ENCODE measurements at places on chromosomes 5 and 9.

DNA sequence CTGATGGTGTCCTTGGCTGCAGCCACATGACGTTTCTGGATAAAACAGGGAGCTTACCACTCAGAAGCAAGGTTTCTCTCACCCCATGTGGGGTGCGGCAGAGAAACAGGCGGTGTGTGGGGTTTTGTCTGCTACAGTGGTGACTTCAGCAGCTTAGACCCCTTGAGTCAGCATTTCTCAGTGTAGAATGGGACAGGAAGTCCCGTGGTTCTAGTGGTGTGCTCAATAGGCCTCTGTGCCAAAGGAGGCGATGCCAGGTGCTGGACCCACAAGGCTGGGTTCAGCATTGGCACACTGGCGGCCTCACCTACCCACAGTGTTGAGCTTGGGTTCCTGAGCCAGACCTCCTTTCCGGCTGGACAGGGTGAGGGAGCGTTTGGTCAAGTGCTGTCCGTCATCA, 125.2 kb upstream of the SMIM23 start:
- DNase-seq: no peak

GRCh38 chr9:116737152-116737546, 50.0 kb downstream of the TRIM32 start:
- peak; percentile 29 for DNase-seq

DNA sequence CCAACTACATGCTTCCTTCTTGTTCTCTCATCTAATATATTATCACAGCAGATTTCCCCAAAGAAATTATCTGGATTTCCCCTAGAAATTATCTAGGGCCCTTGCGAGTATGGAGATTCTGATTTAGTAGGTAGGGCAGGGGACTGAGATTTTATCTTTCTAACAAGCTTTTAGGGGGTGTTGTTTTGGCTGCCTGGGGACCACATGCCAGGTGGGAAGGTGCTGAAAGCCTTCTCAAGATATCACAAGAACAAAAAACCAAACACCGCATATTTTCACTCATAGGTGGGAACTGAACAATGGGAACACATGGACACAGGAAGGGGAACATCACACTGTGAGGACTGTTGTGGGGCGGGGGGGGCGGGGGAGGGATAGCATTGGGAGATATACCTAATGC, 146.5 kb upstream of the CDH10 start:
- no peak for DNase-seq

- no peak for DNase-seq
Observed at GRCh38 chr5:98050583-98050982, 722.9 kb upstream of the RGMB start.

- DNase-seq: no peak
Observed at GRCh38 chr9:96177005-96177718, 124.8 kb downstream of the HSD17B3 start.
